Stimulated activated CD8-positive, alpha-beta memory T cell treated with anti-CD3 and anti-CD28 coated beads, Interleukin-7, amount 100 ng/mL, for 1 hour (primary cell): ENCODE measurements at places on chromosomes 3 and 15.

- DNase-seq = no peak
These were observed 110.0 kb downstream of the DGKG start for GRCh38 chr3:186251948-186252619.

DNA sequence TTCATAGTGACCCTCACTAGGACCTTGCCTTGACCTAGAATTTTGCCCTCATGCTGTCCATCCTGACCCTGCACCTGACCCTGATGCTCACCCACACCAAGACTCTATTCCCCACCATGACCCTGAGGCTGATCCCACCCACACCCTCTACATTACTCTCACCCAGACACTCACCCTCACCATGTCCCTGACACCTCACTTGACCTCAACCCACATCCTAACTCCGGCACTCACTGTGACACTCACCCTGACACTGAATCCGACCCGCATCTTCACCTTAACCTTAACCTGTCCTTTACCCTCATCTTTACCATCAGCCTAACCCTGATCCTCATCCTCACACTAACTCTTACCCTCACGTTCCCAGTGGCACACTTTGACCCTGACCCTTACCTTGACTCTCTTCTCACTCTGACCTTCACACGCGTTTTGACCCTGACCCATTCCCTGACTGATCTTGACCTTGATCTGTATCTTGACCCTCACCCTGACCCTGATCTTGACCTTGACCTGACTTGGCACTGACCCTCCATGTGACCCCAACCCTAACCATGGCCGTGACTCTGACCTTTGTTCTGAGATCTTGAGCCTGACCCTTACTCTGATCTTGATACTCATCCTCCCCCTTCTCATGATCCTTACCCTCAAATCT is 22.2 kb upstream of the SLC25A26 start:
- no peak for DNase-seq

DNA sequence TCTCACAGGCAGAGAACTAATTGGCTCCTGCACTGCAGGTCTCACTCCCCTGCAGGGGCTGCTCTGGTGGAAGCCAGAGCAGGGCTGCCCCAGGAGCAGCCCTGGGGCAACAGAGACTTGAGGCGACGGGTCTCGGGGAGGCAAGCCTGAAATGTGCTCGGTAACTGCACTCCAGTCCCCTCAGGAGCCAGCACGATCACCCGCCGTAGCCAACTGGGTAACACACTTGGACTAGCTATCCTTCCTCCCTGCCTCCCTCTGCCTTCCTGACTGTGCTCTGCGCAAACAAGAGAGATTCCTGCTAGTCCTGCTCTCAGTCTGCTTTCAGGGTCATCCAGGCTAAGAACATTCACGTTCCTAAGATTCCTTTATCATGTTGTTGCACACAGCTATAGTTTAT is 140.7 kb upstream of the NSMCE3 start:
- DNase-seq = no peak

GRCh38 chr15:20341901-20342600 is 199.5 kb downstream of the GOLGA6L6 start:
- no peak for DNase-seq

- no peak for DNase-seq
These were observed 10.3 kb downstream of the DCBLD2 start for GRCh38 chr3:98890965-98891910.

DNA sequence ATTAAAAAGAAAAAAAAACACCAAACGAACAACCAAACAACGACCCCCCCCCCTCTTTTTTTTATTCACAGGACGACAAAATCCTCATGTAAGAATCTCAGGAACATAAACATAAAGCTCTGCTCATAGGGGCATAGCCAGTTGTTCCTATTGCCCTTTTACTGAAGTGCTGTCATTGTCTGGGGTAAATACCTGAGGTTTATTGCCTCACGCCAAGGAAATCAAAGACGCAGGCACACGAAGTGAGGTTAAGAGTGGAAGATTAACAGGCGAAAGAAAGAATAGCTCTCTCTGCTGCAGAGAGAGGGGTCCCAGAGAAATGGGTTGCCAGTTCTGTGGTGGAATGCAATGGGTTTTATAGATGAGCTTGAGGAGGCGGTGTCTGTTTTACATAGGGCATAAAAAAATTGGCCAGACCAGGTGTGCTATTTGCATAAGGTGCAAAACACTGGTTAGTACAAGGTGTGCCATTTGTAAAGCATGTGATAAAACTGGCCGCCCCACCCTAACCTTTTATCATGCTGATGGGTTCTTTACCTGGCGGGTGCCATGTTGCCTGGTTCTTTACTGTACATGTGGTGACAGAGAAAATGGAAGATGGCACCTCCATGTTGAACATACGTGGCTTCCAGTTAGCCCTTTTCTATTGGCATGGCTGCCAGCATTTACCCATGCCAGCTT is 257.6 kb upstream of the ZPLD1 start:
- no peak for DNase-seq

DNA sequence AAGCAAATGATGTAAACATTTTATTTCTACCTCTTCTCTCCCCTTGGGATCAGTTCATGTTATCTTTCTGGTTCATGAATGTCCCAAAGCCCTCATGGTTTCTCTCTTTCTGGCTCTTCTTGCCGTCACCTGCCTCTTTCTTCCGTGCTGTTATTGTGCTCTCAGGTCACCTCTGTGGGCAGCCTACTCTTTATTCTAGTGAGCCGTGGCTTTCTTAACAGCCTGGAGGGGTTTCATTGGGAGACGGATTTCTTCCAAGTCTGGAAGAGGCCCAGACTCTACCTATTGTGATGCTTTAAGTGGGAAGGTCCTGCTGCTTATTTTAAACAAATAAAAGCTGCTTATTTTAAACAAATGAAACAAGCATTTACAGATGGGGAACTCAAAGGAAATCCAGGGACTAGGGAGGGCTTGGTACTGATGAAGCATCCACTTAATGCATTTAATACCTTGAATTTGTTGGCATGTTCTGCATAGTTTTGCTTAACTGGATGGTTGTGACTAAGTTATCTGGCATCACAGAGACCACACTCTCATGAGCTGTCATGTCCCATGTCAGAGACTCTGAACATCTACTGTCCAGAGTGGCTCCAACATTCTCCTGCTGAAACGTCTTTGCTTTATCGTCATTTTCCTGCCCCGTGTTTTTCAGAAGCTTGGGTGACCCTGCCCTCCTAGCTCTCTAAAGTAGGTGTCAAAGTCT is 443.3 kb downstream of the GABRG3 start:
- DNase-seq = no peak

DNA sequence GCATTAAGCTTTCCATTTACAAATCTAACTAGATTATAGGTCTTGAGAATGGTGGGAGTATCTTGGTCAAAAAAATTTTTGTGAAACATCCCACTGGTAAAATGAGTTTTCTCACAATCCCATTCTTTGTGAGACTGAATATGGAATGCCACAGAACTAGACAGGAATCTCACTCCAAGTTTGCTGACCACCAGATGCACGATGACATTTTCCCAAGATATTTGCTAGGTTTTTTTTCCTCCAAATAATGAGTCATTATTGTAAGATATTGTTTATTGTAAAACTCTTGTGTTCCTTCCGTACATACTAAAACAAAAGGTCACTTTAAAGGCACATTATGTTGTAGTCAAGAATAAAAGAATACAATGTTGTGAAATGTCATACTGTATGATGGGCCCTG is 53.9 kb downstream of the COPS2 start:
- no peak for DNase-seq

DNA sequence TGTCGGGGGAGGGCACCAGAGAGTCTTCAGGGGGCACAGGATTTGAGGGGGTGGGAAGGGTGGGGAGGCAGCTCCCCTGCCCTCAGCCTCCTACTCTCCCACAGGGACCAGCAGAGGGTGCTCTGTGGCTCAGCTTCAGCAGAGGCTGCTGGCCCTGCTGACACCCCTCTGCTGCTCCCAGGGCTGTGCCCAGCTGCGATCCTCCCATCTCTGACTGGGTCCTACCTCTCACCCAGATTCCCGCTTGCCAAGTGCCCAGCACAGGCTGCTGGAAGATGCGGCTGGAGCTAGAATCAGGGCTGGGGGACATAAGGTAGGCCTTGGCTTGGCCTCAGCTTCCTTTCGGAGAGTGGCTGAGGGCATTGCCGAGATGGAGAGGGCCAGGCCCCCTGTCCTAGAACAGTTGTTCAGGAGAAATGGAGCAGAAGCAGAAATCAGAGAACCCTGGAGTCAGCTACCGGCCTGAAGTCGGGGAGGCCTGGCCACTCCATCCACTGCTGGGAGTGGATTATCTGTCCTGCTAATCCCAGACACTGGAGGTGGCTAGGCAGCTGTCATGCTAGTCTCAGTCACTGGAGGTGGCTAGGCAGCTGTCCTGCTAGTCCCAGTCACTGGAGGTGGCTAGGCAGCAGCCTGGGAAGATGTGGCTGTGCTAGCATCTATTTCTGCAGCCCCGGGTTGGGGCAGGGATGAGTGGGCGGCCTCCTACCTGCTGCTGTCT is 3.9 kb downstream of the GRM2 start:
- no peak for DNase-seq

GRCh38 chr15:78930577-78931388 is 14.1 kb downstream of the CTSH start:
- DNase-seq = no peak

DNA sequence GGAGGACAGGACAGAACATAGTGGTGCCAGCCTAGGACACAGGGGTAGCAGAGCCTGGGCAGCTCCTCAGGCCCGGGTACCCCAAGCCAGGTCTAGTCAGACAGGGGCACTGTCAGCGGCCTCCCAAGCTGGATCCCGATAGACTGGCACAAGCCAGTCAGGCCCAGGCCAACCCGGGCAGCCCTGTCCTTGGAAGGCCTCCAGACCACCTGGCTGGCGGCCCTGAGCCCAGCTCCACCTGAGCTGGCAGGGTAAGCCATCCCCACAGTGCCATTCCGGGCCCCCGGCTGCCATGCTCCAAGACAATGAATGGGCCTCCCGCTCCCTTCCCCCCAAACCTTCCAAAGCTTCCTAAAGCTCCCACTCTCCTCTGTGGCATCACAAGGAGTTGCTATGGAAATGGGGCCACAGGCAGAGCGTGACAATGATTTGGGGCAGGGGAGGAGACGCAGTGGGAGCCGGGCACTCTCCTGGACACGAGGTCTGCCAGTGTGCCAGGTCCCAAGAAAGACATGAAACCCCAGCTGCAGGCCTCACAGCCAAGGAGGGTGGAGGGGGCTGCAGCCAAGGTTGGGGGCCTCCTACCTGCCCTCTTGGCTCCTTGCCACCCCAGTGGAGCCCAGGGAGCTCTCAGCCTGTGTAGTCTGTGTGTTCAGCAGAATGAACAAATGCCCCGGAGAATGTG is 165.6 kb upstream of the LINGO1 start:
- no peak for DNase-seq

- DNase-seq = no peak
These were observed 202.8 kb upstream of the TBC1D5 start for GRCh38 chr3:17945018-17945798.

GRCh38 chr3:178271740-178272387 is 264.4 kb upstream of the KCNMB2 start:
- DNase-seq = no peak

DNA sequence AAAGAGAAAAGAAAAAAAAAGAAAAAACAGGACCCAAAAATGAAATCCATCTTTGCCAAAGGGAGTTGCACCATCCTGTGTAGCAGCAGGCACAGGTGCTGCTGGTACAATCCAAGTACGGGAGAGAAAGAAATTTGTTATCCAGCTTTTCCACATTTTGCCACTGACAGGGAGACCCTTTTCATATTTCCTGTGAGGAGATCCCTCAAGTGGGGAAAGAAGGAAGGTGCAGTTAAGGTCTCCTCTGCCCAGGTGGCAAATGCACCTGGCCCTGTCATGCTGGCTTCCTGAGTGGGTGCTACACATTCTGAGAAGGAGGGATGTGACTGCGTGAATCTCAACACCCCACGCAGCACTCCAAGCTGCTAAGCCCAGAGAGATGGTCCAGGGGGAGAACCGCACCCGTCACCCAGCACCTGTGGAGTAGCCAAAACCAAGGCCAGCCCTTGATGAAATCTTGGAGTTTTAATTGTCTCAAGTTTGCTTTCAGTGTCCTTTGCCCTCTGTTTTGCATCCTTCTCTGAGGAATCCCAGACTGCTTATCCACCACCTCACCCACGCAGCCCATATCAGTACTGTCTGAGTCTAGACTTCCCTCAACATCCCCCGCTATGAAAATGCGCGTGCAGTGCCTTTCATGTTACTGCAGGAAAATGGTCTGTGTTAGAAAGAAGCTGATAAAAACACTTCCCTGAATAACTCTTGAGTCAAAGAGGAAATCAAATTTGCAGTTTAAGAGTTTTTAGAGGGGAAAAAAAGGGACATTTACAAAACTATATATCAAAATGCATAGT is 141.9 kb upstream of the THBS1 start:
- DNase-seq = no peak

DNA sequence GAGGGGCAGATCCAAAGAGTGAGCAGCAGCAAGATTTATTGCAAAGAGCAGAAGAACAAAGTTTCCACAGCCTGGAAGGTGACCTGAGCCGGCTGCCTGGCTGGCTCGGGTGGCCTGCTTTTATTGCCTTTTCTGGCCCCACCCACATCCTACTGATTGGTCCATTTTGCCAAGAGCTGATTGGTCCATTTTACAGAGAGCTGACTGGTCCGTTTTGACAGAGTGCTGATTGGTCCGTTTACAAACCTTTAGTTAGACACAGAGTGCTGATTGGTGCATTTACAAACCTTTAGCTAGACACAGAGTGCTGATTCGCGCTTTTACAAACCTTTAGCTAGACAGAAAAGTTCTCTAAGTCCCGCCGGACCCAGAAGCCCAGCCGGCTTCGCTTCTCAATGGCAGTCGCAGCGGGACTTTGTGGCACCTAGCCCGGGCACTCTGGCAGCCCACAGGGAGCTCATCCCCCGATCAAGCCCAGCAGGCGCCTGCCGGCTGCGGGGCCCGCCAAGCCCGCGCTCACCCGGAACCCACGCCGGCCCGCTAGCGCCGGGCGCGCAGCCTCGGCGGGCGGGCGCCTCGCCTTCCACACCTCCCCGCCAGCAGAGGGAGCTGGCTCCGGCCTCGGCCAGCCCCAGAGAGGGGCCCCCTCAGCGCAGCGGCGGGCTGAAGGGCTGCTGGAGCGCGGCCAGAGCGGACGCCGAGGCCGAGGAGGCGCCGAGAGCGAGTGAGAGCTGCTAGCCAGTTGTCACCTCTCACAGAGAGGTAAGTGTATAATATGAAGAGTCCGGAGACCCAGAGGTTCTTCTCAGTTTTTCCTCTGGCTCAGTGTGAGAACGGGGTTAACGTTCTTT is 339.2 kb downstream of the CHL1 start:
- no peak for DNase-seq

- DNase-seq = no peak
These were observed 179.2 kb downstream of the KCNAB1 start for GRCh38 chr3:156299569-156299968.

GRCh38 chr15:41981371-41982132 is 9.2 kb upstream of the EHD4 start:
- DNase-seq = no peak

- no peak for DNase-seq
These were observed 382.5 kb upstream of the TPRG1 start for GRCh38 chr3:188789251-188789650.

- DNase-seq = no peak
These were observed 448.6 kb downstream of the EPHB1 start for GRCh38 chr3:135243616-135244015.

GRCh38 chr3:124383051-124383450 is 347.2 kb upstream of the UMPS start:
- no peak for DNase-seq
